Colonic mucosa (tissue), 4 donors: ENCODE measurements at places on chromosomes 3 and 15. TPM values are rescaled to one million over a fixed set of nuclear protein-coding genes. Genes with fewer than 3 reads are reported as not detected.
A peak's percentile ranks its signal among the peaks of the same experiment; 100 is the strongest.

The CELSR3 gene
- total RNA-seq = 1.3 TPM

The SH2D7 gene
- total RNA-seq = 1.6 TPM

GRCh38 chr3:11305509-11305908 lies 33.3 kb downstream of the ATG7 start:
- H3K27ac ChIP-seq = no peak overlapping the region
- H3K4me1 ChIP-seq = no peaks in the 10 kb centered on the region
- DNase-seq = no peak
- peaks cover 6% of the 10 kb centered on the region for H3K36me3 ChIP-seq
- no peaks in the 10 kb centered on the region for H3K27me3 ChIP-seq

- no peaks in the 10 kb centered on the region for H3K27me3 ChIP-seq
- H3K36me3 ChIP-seq = no peaks in the 10 kb centered on the region
- no peak overlapping the region for H3K27ac ChIP-seq
- H3K4me3 ChIP-seq = no peak overlapping the region
These were observed 117.6 kb downstream of the CHST2 start for GRCh38 chr3:143237077-143237627.

DNA sequence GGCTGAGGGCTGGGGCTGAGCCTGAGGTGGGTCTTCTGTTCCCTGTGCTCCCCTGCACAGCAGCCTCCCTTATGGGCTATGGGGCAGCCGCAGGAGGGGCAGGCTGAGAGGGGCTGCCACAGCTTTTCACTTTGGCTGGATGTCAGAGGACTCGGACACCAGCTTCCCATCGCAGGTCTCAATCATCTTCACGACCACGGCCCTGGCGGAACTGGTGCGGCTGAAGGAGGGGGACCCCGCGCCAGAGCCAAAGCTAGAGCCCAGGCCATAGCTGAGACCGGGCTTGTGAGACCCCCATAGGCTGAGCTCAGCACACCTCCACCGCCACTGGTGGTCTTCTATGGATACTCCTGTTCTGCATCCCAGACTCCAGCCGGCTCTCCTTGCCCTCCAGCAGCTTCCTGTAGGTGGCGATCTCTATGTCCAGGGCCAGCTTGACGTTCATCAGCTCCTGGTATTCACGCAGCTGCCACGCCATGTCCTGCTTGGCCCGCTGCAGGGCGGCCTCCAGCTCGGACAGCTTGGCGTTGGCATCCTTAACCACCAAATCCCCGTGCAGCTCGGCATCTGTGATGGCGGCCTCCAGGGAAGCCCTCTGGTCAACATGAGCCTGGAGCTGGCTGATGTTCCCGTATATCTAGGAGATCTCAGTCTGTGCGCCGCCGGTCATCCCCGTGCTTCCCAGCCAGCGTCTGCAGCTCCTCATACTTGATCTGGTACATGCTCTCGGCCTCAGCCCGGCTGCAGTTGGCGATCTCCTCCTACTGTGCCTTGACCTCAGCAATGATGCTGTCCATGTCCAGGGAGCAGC lies 181.7 kb upstream of the SYNPR start:
- no peak overlapping the region for H3K27ac ChIP-seq
- DNase-seq = no peak
- no peaks in the 10 kb centered on the region for H3K27me3 ChIP-seq

- no peaks in the 10 kb centered on the region for H3K36me3 ChIP-seq
- no peak overlapping the region for H3K27ac ChIP-seq
- H3K4me3 ChIP-seq = no peak overlapping the region
- no peaks in the 10 kb centered on the region for H3K4me1 ChIP-seq
These were observed 113.5 kb upstream of the LMOD3 start for GRCh38 chr3:69235882-69236281.

GRCh38 chr3:79467721-79468120 lies 300.1 kb downstream of the ROBO1 start:
- DNase-seq = no peak
- no peaks in the 10 kb centered on the region for H3K36me3 ChIP-seq
- H3K27ac ChIP-seq = no peak overlapping the region
- H3K27me3 ChIP-seq = no peaks in the 10 kb centered on the region
- no peaks in the 10 kb centered on the region for H3K4me1 ChIP-seq

DNA sequence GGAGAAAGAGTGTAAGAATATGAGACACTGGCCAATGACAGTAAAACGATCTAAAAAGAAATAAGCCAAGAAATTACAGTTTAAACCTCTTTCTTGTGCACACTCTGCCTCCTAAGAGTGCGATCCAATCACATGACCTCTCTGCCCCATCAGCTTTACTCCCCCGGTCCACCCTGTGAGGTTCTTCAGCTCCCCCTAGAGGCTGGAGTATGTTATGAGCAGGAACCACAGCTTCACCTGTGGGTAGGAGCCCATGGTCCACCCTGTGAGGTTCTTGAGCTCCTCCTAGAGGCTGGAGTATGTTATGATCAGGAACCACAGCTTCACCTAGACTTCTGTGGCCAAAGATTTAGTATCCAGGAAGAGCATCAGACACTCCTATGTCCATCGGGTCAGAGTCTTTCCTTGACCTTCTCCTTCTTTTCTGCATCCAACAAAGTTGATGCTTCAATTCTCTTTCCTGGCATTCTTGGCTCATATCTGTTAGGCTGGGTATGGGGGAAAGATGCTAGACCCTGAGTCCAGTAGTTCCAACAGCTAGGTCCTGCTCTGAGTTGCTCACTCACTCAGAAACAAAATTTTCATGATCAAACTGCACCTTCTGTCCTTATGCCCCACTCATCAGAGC lies 164.0 kb downstream of the MINAR1 start:
- H3K27me3 ChIP-seq = no peaks in the 10 kb centered on the region
- no peak overlapping the region for H3K4me3 ChIP-seq
- no peak overlapping the region for H3K27ac ChIP-seq
- no peaks in the 10 kb centered on the region for H3K36me3 ChIP-seq
- peak; percentile 67 for DNase-seq
- H3K4me1 ChIP-seq = no peaks in the 10 kb centered on the region

DNA sequence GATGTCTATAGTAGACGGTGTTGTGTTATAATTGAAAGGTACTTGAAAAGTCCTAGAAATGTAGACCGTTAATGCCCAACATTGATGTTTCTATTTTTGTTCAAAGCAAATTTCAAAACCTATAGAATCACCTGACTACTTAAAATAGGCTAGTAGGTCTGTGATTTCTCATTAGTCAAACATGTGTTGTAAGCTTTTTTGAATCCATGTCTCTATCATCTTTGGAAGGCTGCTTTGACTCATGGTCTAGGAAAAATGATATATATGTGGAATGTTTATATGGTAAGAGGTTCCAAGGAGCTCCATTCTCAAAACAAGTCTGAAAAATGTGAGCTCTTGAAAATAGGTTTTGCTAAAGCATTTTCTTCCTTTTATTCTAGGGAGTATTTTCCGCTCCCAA lies 375.3 kb downstream of the LPP start:
- no peaks in the 10 kb centered on the region for H3K27me3 ChIP-seq
- H3K4me1 ChIP-seq = no peaks in the 10 kb centered on the region
- no peaks in the 10 kb centered on the region for H3K36me3 ChIP-seq
- DNase-seq = no peak
- no peak overlapping the region for H3K27ac ChIP-seq
- H3K4me3 ChIP-seq = no peak overlapping the region

DNA sequence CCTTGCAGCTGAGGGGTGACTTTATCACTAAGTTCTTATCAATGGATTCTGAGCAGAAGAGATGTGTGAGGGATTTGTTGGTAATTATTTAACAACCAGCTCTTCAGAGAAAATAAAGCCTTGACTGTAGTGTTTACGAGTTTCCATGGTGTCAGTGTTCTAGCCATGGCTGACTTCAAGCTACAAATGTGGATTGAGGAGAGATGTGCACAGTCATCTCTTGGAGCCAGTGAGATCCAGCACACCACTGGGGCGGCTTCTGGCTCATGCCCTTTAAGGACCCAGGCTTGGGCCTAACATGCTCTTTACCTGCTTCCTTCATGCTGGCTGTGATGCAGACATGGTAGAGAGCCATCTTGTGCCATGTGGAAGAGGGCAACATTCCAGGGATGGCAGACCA lies 145.6 kb upstream of the MRPS22 start:
- no peak overlapping the region for H3K27ac ChIP-seq
- no peaks in the 10 kb centered on the region for H3K36me3 ChIP-seq
- no peak for DNase-seq
- no peak overlapping the region for H3K4me3 ChIP-seq
- H3K4me1 ChIP-seq = peaks cover 6% of the 10 kb centered on the region
- no peaks in the 10 kb centered on the region for H3K27me3 ChIP-seq

GRCh38 chr3:151356794-151357462 lies 27.6 kb upstream of the P2RY13 start:
- H3K27me3 ChIP-seq = no peaks in the 10 kb centered on the region
- H3K4me1 ChIP-seq = no peaks in the 10 kb centered on the region
- DNase-seq = no peak
